ENCODE measurements at places on chromosomes 2 and 18. TPM values are rescaled to one million over a fixed set of nuclear protein-coding genes. Genes with fewer than 3 reads are reported as not detected.

HOXD8 gene
- 0.58 TPM for total RNA-seq

PGAP1 gene
- total RNA-seq: 7.8 TPM

SLC30A3 gene
- not detected for total RNA-seq

AP1S3 gene
- 1.8 TPM for total RNA-seq

ZNF396 gene
- 0.19 TPM for total RNA-seq

DNAJC5G gene
- total RNA-seq: not detected
